ENCODE measurements at places on chromosomes 3 and 15.

DNA sequence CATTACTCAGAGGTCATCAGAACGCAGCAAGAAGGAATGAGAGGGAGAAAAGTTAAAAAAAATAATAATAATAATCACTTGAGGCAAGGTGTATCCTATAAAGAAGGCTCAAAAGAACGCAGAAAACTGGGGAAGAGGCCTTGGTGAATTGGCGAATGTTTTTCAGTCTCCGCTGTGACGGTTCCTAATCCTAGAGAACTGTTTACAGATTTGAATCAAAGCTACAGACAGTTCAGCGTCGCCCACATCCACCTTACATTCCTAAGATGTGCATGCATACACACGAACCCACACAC is 634 bp downstream of the ZMAT3 start:
- no peak for DNase-seq

DNA sequence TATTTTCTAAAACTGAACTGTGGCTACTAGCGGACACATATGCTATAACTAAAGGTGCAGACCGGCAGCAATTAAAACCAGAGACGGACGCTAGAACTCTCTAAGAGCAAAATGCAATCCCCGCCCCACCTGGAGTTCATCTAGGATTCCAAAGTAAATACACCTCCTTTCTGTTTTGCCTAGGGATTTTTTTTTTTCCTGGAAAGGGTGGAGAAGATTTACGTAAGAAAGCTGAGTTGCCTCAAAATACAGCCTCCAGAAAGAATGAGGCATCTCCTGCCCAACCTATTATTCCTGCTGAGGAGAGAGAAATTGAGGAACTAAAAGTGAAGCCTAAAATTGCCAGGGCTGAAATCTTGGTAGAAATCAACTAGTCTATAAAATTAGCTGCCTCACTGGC is 150.2 kb downstream of the TP63 start:
- DNase-seq = no peak

DNA sequence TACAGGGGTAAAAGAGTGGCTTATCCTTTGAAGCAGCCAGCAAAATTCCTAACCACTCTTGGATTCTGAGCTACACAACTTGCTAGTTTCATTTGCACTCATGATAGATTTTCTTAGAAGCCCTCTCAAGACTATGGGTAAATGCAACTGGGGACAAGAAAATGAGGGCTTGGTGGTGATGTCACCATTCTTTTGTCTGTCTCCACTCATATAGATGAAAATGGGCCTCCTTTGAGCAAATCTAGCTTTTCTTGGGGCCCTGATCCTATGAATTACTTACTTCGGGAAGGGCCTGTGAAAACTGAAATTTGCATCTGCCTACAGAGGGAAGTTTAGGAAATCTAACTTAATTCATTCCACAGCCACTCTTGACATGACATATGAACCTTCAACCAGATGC is 486.3 kb downstream of the MAGI1 start:
- DNase-seq = no peak

GRCh38 chr3:47780741-47781684 is 680 bp downstream of the SMARCC1 start:
- DNase-seq = no peak

- DNase-seq = no peak
Measured at GRCh38 chr15:96340598-96341512, 10.4 kb downstream of the NR2F2 start.

- no peak for DNase-seq
Measured at GRCh38 chr3:34155666-34156065, 357.2 kb downstream of the PDCD6IP start.
